ENCODE measurements at places on chromosomes 3 and 15.

DNA sequence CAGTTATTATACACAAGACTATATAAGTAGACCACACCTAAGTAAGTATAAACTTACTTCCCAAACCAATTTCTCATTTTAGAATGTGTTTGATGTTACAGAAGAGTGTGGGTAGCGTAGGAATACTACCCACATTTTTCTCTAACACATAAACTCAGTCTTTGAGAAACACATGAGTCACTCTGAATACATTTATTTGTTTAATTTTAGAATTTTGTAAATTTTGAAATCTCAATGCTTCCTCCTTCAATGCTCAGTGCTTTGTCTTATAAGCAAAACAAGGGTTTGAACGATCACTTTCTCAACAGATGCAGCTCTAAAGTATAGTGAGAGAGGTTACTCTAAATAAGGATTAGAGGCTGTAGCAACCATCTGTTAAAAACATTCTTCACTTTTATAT is 700.8 kb downstream of the SI start:
- no peak for DNase-seq

- DNase-seq, result no peak
Measured at GRCh38 chr3:138081371-138082084, 33.9 kb downstream of the DZIP1L start.

DNA sequence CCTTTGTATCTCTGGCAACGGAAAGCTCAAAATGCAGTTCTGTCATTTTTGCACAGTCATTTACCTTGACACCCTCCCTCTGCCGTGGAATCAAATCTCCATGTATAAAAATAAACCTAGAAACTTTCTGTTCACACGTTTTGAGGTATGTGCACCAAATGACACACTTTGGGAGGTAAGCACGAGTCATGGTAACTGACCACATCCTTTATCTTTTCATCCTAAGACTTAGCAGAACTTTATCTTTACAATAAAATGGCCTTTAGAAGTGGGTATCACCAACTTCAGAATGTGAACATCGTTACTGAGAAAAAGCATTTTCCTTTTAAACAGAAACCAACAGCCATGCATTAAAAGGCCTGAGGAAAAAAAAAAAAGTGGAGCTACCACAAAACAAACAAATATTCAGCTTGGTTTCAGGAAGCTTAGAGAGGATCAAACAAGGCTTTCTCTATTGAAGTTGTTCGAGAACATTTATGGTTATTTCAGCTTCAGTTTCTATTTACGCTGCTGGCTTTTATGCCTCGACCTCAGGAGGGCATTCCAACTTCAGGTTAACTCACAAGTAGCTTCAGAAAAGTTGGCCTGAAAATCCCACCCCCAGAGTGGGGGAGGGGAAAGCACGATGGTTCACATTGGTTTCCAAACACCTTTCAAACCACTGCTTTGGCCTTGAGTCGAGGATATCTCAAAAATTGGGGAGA is 171.1 kb upstream of the ICE2 start:
- no peak for DNase-seq

DNA sequence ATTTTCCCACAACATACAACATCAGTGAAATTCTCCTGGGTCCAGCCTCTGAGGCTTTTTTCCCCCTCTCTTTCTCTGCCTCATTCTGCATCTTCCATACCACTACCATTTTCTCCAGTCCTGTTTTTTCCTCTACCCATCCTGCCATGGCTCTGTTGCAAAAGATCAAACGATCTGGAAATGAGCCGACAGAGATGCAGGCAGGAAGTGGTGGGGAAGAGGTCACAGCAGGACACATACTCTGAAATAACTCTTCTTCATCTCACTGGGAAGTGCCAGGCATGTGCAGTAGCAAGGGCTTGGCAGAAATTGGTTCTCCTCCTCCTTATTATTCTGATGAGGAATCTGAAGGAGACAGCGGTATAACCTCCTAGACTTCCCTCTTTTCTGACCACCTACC is 114.3 kb downstream of the CORO2B start:
- peak; percentile 26 for DNase-seq

DNA sequence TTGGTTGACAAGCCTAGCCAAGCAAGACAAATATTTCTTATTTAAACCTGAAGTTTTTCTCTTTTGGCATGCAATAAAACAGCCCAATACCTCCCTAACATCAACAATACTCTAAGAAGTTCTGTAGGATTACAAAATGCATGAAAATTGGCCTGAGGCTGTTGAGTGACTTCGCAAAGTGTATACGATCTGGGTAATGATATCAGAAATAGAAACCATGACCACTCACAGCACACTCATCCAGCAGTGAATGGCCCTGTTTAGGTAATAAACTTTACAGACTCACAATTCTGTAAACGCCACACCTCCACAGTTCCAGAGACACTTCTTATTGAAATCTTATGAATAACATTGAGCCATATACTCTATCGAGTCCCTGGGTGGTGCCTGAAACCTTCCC is 83.0 kb upstream of the NAALADL2 start:
- no peak for DNase-seq

DNA sequence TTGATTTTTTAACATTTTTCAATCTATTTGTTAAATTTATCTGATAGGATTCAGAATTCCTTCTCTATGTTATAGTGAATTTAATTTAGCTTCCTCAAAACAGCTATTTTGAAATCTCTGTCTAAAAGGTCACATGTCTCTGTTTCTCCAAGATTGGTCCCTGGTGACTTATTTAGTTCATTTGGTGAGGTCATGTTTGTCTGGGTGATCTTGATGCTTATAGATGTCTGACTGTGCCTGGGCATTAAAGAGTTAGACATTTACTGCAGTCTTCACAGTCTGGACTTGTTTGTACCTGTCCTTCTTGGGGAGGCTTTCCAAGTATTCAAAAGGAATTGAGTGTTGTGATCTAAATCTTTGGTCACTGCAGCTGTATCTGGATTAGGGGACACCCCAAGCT is 169.5 kb upstream of the C2CD4B start:
- no peak for DNase-seq
